ENCODE measurements at places on chromosomes 12 and 14.

GRCh38 chr14:72792051-72792788 is 101.7 kb downstream of the DPF3 start:
- no peaks in the 10 kb centered on the region for H3K27me3 ChIP-seq
- no peak for DNase-seq
- H3K4me1 ChIP-seq: no peaks in the 10 kb centered on the region
- H3K36me3 ChIP-seq: no peaks in the 10 kb centered on the region

GRCh38 chr12:80860206-80860605 is 77.5 kb downstream of the LIN7A start:
- DNase-seq: no peak
- no peaks in the 10 kb centered on the region for H3K36me3 ChIP-seq
- no peak overlapping the region for H3K27ac ChIP-seq
- H3K4me3 ChIP-seq: no peak overlapping the region
- no peaks in the 10 kb centered on the region for H3K27me3 ChIP-seq
- H3K4me1 ChIP-seq: no peaks in the 10 kb centered on the region

DNA sequence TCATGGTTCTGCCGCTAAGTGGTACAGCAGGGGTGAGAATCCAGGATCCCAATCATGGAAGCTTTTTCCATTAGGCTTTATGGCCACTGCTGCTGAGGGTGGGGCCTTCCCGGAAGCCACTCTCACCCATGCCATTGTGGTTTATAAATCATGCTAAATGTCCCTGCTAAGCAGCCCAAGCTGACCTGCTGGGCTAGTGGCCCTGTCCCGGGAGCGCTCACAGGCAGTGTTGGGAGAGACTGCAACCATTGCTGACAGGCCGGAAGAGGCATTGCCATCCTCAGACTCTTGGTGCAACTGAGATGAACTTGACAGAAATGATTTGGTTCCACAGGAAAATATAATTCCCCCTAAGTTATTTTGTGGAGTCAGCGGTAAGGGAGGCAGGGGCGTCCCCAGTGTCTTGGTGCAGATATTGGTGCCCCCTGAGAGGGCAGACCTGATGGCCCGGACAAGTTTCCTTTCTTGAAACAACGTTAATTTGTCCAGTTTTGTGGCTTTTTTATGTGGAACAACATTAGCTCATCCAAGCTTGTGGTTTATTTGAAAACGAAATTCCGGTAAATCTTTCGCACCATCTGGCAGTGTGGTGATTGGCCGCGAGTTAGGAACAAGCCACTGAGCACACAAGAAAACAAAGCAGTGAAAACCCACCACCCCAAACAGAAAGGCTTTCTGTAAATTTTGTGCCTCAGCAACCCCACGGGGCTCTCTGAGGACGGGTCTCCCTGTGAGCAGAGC is 82.3 kb downstream of the SSPN start:
- no peak overlapping the region for H3K27ac ChIP-seq
- no peaks in the 10 kb centered on the region for H3K27me3 ChIP-seq
- no peaks in the 10 kb centered on the region for H3K36me3 ChIP-seq
- peaks cover 27% of the 10 kb centered on the region for H3K4me1 ChIP-seq
- no peak for DNase-seq

DNA sequence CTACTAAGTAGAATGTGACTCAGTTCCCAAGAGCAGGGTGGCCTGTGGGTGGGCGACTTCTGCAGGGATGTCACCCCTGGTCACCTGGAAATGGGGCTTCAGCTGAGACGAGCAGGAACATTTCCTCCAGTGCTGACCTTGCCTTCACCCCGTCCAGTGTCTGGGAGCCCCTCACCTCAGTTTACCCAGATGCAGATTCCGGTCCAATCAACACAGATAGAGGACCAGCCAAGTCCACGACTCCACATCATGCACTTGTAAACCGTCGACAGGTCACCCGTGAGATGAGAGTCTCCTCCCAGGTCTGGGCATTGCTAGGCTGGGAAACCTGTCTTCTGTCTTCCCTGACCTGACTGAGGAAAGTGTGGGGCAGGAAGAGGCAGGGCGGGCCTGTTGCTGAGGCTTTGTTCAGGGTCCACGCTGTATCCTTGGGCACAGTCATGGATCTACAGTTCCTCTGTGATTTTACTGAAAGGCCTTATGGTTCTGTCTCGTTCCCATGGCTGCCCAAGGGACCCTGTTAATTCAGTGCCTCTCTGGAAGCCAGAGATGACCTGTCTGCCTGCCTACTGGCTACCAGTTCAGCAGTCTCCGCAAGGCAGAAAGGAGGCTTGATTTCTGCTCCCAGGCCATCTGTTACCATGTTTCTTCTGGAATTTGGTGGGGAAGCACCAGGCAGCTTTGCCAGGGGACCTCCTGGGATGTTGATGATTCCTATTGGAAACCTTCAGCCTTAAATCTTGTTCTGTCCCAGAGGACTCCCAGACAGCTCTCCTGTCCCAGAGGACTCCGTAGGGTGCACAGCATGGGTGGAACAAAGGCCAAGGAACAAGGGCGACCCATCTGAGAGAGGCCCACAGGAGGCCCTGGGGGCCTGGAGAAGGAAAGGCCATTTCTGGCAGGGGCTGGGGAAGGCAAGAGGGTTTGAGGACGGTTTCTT is 288.5 kb upstream of the RTL1 start:
- no peak for DNase-seq
- no peaks in the 10 kb centered on the region for H3K27me3 ChIP-seq
- H3K27ac ChIP-seq: no peak overlapping the region
- no peaks in the 10 kb centered on the region for H3K4me1 ChIP-seq
- no peak overlapping the region for H3K4me3 ChIP-seq
- no peaks in the 10 kb centered on the region for H3K36me3 ChIP-seq

DNA sequence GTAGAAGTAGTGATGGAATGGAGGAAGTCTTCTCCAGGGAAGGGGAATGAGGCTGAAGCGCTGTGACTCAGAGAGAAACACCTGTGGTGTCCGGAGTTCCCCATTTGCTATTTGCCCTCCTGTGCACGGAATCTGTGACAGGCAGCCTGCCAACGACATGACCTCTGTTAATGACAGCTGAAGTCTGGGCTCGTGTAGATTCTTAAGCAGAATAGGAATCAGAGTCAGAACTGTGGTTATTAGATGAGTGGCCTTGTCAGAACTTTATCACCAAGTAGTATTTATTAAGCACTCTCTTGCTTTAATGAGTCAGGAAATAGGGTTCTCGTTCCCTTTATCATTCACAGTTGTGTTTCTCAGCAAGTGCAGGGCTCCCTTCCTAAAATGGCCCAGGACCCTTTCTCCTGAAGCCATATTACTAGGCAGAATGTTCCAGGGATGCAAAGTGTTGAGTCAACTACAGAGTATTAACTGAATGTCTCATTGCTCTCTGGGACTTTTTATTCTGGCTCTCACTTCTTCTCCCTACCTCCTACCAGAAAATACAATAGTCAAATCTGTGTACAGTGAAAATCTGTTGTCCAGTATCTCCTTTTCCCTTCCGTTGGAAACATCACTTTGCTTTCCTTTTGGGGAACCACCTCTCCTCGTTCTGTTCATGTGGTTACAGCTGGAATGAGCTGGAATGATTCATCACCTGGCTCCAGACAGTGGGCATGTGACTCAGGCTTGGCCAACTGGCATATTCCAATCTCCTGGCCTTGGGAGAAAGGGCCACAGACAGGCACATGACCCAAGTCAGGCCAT is 77.8 kb upstream of the MAX start:
- no peak overlapping the region for H3K4me3 ChIP-seq
- H3K36me3 ChIP-seq: no peaks in the 10 kb centered on the region
- no peak overlapping the region for H3K27ac ChIP-seq
- peak; percentile 46 for DNase-seq
- H3K27me3 ChIP-seq: peaks cover 2% of the 10 kb centered on the region

- H3K4me1 ChIP-seq: no peaks in the 10 kb centered on the region
- no peak overlapping the region for H3K4me3 ChIP-seq
- H3K36me3 ChIP-seq: no peaks in the 10 kb centered on the region
- no peaks in the 10 kb centered on the region for H3K27me3 ChIP-seq
- DNase-seq: peak; percentile 42
These were observed 4.8 kb upstream of the LMNTD1 start for GRCh38 chr12:25557830-25558436.

DNA sequence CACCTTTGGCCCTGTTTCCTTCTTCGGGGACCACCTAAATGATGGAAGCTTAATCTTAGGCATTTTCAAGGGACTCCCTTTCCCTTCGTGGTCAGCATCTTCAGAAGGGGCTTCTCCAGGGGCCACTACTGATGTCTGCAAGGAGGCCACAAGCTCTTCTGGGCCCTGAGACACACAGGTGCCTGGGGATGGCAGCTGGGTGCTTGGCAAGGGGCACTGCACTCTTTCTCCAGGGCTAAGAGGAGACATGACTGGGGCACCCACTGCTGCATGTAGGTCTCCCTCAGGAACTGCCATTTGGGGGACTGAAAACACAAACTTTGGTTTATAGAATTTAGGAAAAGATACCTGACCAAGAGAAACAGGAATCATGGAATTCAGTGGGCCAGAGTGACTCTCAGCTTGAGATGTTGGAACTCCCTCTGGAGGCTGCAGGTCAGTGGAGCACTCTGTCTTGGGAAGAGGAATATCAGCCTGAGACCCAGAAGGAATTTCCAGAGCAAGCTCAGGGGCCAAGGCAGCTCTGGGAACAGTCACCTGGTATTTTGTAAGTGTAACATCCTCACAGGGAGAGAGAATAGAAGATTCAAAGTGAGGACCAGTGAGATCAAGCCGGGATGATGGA is 16.0 kb downstream of the PLD4 start:
- no peak for DNase-seq
- H3K27ac ChIP-seq: no peak overlapping the region
- peaks cover 3% of the 10 kb centered on the region for H3K36me3 ChIP-seq
- no peak overlapping the region for H3K4me3 ChIP-seq
- H3K4me1 ChIP-seq: no peaks in the 10 kb centered on the region

DNA sequence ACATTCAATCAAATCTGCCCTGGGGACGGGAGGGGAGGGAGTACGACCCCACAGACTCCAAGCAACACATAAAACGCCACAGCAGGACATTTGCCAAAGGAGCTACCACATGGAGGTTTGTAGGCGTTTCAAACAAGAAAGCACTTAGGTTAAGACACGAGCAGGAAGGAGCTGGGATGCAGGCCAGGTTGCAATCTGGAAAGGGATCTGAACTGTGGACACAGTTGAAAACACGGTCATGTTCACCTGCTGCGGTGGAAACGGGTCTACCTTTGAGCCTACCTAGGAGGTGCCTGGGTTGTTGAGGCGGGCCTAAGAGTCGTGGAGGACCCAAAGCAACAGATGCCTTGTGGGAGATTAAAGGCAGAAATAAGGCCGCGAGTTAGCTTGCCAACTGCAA is 18.4 kb downstream of the PRKAB1 start:
- no peaks in the 10 kb centered on the region for H3K4me1 ChIP-seq
- H3K27ac ChIP-seq: no peak overlapping the region
- H3K27me3 ChIP-seq: no peaks in the 10 kb centered on the region
- H3K36me3 ChIP-seq: peaks cover 2% of the 10 kb centered on the region
- DNase-seq: no peak

GRCh38 chr14:89029961-89030694 is 205.7 kb downstream of the TTC8 start:
- H3K36me3 ChIP-seq: no peaks in the 10 kb centered on the region
- peaks cover 25% of the 10 kb centered on the region for H3K27me3 ChIP-seq
- H3K4me1 ChIP-seq: peaks cover 9% of the 10 kb centered on the region

- DNase-seq: peak; percentile 85
- peak overlapping the region; percentile 37 for H3K27ac ChIP-seq
- H3K4me1 ChIP-seq: peaks cover 13% of the 10 kb centered on the region
- peaks cover 14% of the 10 kb centered on the region for H3K36me3 ChIP-seq
These were observed 8.1 kb downstream of the LGALS3 start for GRCh38 chr14:55136885-55137786.

DNA sequence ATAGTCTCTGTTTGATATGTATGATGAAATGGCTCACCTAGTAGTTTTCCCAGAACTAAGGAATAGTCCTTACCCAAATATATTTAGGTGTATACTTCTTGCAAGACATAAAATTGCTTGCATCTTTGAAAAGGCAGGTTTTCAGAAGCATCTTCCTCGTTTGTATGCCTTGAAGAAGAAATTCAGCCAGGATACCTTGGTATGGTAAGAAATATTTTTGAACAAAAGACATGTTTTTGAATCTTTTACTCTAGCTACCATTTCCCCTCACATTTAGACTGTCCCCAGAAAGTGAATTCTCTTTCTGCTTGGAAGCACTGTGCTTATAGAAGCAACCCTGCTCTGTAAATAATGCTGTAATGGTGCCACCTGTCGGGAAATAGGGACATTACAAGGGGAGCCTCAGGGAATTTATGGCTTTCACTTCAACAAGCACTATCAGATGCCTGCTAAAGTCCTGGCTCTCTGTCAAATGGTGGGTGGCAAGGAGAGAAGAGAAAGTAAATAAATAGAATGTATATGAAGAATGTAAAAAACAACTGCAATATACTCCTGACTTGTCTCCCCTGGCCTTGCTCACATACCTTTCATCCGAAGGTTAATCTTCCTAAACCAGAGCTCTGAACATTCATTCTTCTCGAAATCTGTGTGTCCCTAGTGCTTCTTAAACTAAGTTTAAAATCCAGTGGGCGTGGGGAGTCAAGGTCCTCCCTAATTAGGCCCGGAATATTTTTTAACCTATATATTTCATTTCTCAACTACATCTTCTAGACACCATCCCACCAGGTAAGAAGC is 6.1 kb downstream of the CCDC184 start:
- H3K4me1 ChIP-seq: peaks cover 2% of the 10 kb centered on the region
- no peak overlapping the region for H3K27ac ChIP-seq
- peaks cover 38% of the 10 kb centered on the region for H3K27me3 ChIP-seq
- no peak overlapping the region for H3K4me3 ChIP-seq
- H3K36me3 ChIP-seq: no peaks in the 10 kb centered on the region

GRCh38 chr14:51653775-51654532 is 2.2 kb downstream of the FRMD6 start:
- H3K27me3 ChIP-seq: no peaks in the 10 kb centered on the region
- peak; percentile 49 for DNase-seq
- H3K27ac ChIP-seq: peak overlapping the region; percentile 94

DNA sequence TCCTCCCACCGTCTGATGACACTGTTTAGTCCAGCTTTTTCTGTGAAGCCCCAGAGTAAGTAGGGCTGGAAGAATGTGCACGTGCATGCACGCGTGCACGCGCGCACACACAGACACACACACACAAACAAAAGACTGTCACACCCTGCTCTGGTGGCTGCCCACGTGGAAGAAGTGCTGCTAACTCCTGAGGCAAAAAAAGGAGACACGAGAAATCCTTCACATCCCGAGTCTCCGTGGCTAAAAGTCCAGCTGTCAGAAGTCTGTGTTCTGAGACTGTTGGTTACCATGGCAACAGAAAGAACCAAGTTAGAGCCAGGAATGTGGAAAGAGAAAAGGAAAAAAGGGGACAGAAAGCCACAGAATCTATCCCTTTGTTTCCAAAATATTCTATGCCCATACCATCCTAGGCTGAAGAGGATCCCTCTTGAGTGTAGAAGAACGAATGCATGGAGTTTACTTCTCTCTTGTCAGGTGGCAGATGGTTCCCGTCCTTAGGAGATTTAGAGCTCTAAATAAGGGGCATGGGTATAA is 1.6 kb upstream of the C12orf71 start:
- no peaks in the 10 kb centered on the region for H3K27me3 ChIP-seq
- H3K36me3 ChIP-seq: no peaks in the 10 kb centered on the region
- no peak for DNase-seq
- no peak overlapping the region for H3K27ac ChIP-seq

- H3K4me3 ChIP-seq: no peak overlapping the region
- peaks cover 10% of the 10 kb centered on the region for H3K27me3 ChIP-seq
- H3K36me3 ChIP-seq: no peaks in the 10 kb centered on the region
- peak; percentile 85 for DNase-seq
These were observed 3.4 kb upstream of the ARHGAP5 start for GRCh38 chr14:32073537-32074189.

All from endothelial cell of umbilical vein (primary cell).